K562 (cell line): ENCODE measurements at places on chromosomes 2 and 18.
A peak's percentile ranks its signal among the peaks of the same experiment; 100 is the strongest.

DNA sequence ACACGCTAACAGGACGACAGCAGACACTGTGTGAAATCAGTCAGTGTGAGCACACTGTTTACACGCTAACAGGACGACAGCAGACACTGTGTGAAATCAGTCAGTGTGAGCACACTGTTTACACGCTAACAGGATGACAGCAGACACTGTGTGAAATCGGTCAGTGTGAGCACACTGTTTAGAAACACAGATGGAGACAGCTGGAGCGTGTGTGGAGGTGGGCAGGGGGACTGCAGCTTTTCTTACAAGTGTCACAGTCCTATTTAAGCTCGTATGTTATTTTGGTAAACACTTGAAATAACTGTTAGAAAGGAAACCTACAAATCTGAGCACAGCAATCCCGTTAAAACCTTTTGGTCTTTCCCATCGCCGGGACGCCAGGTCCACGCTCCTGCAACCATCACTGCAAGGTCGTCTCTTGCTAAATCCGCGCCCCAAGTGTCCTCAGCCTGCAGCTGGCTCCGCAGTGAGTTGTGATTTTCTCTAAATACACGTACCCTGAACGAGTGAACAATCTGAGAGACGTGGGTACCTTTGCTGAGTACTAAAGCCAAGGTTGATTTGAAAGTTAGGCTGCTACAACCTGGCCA is 58.9 kb upstream of the CTDP1 start:
- DNase-seq: no peak
- H3K27ac ChIP-seq: no peak overlapping the region
- H3K36me3 ChIP-seq: no peaks in the 10 kb centered on the region
- H3K4me1 ChIP-seq: peaks cover 6% of the 10 kb centered on the region; the same call in 1 of the 3 replicates
- no peaks in the 10 kb centered on the region for H3K27me3 ChIP-seq

DNA sequence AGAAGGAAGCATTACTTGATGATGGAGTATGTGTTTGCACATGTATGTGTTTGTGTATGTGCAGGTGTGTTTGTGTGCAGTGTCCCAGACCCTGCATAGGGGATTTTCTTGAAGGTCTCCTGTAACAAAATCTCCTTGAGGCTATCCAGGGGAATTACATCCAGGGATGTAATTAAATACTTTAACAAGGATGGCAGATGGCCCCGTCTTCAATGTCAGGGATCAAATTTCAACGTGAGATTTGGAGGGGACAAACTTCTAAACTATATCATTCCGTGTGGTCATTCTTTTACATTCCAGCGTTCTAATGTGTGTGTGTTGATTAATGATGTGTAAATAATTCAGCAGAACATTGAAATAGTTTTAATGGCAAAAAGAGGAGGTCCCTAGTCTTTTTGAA is 3.3 kb downstream of the UGT1A9 start:
- H3K27ac ChIP-seq: no peak overlapping the region
- DNase-seq: no peak
- no peaks in the 10 kb centered on the region for H3K27me3 ChIP-seq
- no peaks in the 10 kb centered on the region for H3K4me1 ChIP-seq

- no peaks in the 10 kb centered on the region for H3K36me3 ChIP-seq
- no peak overlapping the region for H3K4me3 ChIP-seq
- no peaks in the 10 kb centered on the region for H3K4me1 ChIP-seq
- H3K27me3 ChIP-seq: no peaks in the 10 kb centered on the region
- no peak overlapping the region for H3K27ac ChIP-seq
Observed at GRCh38 chr2:215107216-215108056, 31.0 kb downstream of the ABCA12 start.

- H3K27ac ChIP-seq: no peak overlapping the region
- H3K4me3 ChIP-seq: no peak overlapping the region
- no peak for DNase-seq
- no peaks in the 10 kb centered on the region for H3K4me1 ChIP-seq
- no peaks in the 10 kb centered on the region for H3K27me3 ChIP-seq
Observed at GRCh38 chr18:60585670-60586069, 213.1 kb upstream of the MC4R start.

- H3K27me3 ChIP-seq: no peaks in the 10 kb centered on the region
- H3K4me1 ChIP-seq: no peaks in the 10 kb centered on the region
- H3K36me3 ChIP-seq: no peaks in the 10 kb centered on the region
- no peak overlapping the region for H3K27ac ChIP-seq
Observed at GRCh38 chr2:228860601-228861285, 410.3 kb downstream of the PID1 start.

GRCh38 chr2:32478889-32479620 is 122.2 kb downstream of the BIRC6 start:
- no peaks in the 10 kb centered on the region for H3K27me3 ChIP-seq
- peak overlapping the region; percentile 23; the same call in 1 of the 3 replicates for H3K27ac ChIP-seq
- H3K36me3 ChIP-seq: peaks cover 84% of the 10 kb centered on the region
- H3K4me1 ChIP-seq: peaks cover 6% of the 10 kb centered on the region
- no peak overlapping the region for H3K4me3 ChIP-seq

GRCh38 chr18:9596843-9597526 is 17.4 kb downstream of the PPP4R1 start:
- no peak overlapping the region for H3K4me3 ChIP-seq
- no peaks in the 10 kb centered on the region; the same call in 1 of the 2 replicates for H3K4me1 ChIP-seq
- H3K27ac ChIP-seq: no peak overlapping the region; the same call in 2 of the 3 replicates
- no peak for DNase-seq

DNA sequence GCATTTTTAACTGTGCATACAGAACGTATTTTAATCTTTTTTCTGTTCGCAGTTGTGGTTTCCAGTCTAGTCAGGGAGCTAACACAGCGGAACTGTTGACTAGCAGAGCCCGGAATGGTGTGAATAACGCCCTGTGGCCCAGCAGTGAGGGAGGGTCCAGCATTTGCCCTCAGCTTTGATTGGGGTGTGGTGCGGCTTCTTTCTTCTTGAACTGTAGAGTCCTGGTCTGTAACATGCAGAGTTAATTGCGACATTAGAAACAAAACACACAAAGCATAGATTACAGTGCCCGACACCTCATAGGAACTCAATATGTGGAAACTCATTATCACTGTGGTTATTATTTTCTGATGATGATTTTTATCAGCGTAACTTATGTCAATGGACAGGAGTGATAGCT is 253.6 kb downstream of the SOX11 start:
- H3K4me1 ChIP-seq: no peaks in the 10 kb centered on the region
- H3K4me3 ChIP-seq: no peak overlapping the region
- DNase-seq: no peak
- H3K36me3 ChIP-seq: no peaks in the 10 kb centered on the region

DNA sequence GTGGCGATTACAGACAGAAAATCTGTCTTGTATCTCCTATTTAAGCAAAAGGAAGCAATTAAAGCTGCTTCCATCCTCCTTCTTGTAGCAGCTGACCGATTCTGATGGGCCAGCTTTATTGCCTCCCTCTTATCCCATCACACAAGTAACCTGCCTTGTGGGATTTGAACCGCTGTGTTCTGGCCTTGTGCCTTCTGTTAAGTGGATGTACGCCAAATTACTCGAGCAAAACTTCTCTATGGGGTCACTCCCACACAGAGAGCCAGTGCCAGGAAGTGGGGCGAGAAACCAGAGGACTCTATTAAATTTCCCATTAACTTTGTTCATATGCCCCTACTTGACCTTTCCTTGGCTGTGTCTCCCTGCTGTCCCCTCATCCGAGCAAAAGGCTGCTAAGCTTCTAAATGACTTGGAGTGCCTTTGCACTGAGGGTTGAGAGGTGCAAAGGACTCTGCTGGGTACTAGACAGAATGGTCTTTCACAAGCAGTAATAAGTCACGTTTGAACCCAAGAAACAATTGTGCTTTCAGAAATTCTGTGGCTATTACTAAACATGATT is 672.5 kb downstream of the MBD2 start:
- H3K4me3 ChIP-seq: no peak overlapping the region
- H3K36me3 ChIP-seq: no peaks in the 10 kb centered on the region
- no peaks in the 10 kb centered on the region for H3K4me1 ChIP-seq
- no peak overlapping the region for H3K27ac ChIP-seq
- DNase-seq: no peak

DNA sequence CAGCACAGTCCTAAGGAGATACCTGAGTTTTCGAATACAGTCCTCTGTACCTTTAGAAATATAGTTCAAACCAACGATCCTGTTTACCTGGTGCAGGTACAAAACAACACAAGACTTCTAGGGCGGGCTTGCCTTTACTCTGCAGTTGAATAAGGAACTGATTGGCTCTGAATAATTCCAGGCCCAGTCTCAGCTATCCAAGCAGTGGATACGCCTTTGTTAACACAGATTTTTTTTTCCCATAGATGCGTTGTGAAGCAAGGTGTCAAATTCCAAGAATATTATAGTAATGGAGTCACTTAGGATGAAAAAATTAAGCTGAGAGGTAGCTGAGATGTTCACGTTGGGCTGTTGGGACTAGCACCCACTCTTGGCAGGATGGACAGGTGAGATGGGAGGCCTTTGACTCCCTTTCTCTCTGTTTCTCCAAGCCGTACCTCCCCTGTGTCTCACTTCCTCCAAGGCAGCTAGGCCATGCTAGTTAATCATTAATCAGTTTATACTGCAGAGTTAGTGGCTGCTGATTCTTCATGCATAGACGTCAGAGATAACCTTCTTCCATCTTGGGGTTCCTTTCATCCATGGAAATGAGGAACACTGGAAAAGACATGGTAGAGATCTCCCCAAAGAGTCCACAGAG is 380.8 kb upstream of the ACVR2A start:
- DNase-seq: no peak
- no peaks in the 10 kb centered on the region for H3K27me3 ChIP-seq
- no peaks in the 10 kb centered on the region for H3K36me3 ChIP-seq
- no peaks in the 10 kb centered on the region for H3K4me1 ChIP-seq
